DMS53 (cell line): ENCODE measurements at places on chromosomes 7 and 10.
A peak's percentile ranks its signal among the peaks of the same experiment; 100 is the strongest.

- DNase-seq, result no peak
Measured at GRCh38 chr10:14369906-14370305, 39.2 kb upstream of the FRMD4A start.

- peak; percentile 23 for DNase-seq
Measured at GRCh38 chr10:119149729-119150128, 15.8 kb downstream of the SFXN4 start.

- no peak for DNase-seq
Measured at GRCh38 chr7:158410720-158411119, 176.9 kb downstream of the PTPRN2 start.

DNA sequence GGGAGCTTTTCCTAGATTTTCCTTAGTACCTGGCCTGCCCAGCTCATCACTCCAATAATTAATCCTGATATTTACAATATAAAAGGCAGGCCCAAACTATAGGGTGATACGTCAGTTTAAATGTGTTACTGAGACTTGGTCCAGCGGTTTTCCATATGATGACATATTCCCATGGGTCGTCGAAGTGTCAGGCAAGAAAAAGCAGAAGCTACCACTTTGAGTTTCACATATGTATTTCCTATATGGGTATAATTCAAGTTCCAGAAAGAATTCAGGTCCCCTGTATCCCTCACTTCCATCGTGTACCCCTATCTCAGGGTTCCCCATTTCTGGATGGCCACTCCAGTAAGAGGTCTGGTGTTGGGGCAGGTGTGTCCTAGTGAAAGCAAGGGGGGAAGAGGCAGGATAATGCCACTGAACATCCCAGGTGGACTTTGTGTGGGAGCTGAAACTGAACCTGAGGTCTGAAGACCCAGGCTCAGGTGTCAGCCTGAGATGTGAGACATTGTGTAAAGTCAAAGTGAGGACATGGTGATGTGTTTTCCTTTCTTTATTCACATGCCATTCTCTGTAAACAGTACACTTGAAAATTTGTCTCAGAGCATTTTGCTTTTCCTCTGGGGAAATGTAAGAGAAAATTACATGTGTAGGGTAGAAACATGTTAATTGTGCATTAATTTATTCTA is 167.8 kb downstream of the PLXDC2 start:
- DNase-seq, result no peak

DNA sequence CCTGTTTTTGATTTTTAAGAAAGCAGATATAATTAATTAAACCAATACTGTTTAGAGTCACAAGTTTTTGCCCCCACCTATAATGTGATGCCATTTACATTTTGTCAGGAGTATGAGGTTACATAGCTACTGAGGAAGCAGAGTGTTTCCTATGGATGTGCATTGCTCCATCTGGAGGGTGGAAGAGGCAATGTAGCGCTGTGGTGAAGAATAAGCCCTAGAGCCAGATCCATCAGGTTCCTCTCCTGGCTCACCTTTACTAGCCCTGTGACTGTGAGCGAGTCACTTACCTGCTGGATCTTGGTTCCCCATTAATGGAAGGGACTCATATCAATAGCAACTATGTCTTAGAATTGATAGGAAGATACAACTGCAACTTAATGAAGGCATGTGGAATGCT is 216.0 kb downstream of the GPAM start:
- peak; percentile 16 for DNase-seq
